HS-27A (cell line): ENCODE measurements at places on chromosomes 3 and 15.

DNA sequence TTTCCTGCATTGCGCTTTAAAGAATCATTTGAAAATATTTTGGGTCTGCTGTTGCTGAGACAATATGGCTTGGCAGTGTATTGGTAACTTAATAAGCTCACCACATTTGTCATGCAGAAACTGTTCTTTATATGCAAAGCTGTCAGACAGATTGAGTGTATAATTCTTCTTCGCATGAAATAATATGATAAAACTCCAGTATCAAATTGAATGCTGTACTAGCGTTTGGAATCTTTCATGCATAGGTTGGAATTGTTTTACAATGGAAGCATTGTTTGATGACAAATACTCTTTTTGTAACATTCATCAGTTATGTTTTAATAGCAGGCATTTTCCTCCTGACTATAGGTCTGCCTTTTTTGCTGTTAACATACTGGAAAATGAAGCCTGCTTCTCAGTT, 53.8 kb downstream of the RBMS3 start:
- no peak for DNase-seq

DNA sequence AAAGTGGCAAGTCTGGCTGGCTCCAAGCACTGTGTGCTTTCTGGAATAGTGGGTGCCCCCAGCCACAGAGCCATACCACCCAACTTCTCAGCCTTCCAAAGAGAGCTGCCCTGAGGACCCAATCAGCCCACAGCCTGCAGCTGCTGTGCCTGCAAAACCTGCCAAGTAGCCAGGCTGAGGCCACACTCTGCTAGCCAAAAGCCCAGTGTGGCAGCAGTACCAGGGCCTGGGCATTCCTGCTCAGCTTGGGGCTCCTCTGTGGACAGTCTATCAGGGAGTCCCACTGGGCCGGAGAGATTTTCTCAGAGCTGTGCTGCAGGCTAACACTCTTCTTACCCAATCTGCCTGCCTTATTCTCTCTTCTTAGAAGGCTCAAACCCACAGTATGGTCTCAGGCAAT, 136.5 kb downstream of the TPRA1 start:
- DNase-seq, result no peak

- no peak for DNase-seq
Measured at GRCh38 chr15:39625451-39625850, 44.6 kb downstream of the THBS1 start.

DNA sequence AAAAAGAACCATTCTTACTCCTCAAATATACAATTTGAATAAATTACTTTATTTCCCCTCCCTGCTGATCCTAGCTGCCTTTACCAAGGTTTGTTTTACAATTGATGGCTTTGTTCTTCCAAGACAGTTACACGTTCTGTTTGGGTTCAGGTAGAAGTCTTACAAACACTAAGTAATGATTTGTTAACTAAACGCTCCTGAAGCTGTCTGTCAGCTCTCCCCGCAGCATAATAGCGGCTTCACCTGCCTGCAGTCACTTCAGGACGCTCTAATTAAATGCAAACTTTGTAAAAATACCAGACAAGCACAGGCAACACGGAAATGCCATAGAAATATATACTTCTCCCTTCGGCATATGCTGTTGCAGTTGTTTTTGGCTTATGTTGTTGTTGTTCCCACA, 176.4 kb upstream of the MDFIC2 start:
- no peak for DNase-seq

- DNase-seq, result no peak
Measured at GRCh38 chr15:75033809-75034208, 10.4 kb downstream of the PPCDC start.

- DNase-seq, result no peak
Measured at GRCh38 chr3:128278761-128279600, 125.7 kb downstream of the EEFSEC start.

GRCh38 chr3:191997093-191997492, 536.1 kb downstream of the PYDC2 start:
- no peak for DNase-seq

GRCh38 chr3:58203541-58203940, 7.2 kb downstream of the DNASE1L3 start:
- DNase-seq, result no peak

DNA sequence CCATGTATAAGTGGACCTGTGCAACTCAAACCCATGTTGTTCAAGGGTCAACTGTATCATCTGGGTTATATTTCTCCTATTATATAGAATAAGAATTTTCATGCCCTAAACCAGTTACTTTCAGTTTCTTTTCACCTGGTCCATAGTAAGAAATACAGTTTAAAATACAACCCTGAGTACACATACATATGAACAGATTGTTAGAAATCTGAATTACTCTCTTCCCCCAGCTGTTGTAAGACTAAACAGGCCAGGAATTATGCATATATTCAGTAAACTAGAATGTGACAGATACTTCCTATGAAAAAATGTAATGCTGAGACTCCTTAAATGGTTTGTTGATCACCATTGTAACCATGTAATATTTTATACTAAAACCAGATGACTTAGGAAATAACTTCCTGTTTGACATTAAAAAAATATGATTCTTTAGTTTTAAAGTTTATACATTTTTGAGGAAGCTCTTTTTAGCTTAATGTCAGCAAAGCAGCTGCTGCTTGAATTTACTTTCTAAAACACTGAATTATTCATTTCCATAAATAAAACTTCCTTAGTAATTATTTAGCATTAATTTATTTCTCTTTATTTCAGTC, 52.5 kb upstream of the ZCWPW2 start:
- no peak for DNase-seq

GRCh38 chr3:2246873-2247648, 148.4 kb downstream of the CNTN4 start:
- no peak for DNase-seq

DNA sequence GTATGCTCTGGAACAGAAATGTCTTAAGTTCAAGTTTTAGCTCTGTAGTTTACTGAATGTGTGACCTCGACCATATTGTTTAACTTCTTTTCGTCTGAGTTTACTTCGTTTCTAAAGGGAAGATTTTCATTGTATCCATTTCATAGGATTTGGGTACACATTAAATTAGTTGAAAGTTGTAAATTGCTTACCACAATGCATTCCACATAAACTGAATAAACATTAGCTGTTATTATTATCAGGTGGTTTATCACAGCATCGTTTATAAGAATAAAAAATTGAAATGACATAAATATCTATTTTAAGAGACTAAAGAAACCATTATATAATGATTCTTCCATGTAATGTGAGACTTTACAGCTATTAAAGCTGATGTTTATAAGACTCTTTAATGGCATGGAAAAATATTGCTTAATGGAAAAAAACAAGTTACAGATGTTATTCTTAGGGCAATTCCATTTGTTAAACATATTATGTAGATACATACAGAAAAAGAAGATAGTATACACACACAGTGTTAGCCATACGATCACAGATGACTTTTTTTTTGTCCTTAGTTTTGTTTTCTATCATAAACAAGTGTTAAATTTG, 342.3 kb upstream of the SGO1 start:
- DNase-seq, result no peak

GRCh38 chr3:185770109-185770508, 54.7 kb downstream of the IGF2BP2 start:
- no peak for DNase-seq

DNA sequence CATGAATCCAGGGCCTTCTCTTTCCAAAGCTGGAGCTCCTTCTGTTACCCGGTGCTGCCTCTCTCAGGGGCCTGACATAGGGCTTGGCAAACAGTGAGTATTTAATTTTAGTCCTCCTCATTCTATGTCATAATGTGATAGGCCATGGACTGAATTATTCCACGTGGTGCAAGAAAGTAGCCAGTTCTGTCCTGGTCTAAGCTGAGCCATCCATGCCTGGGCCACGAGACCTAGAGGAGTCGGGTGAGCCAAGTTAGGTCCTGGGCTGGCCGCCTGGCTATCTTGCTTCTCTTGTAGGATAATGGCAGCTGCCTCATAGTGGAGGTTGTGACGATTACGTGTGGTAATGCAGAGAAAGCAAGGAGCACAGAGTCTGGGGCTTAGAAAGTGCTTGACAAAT, 170.6 kb downstream of the FAM43A start:
- DNase-seq, result no peak

GRCh38 chr15:74500401-74500800, 39.4 kb upstream of the UBL7 start:
- DNase-seq, result no peak

DNA sequence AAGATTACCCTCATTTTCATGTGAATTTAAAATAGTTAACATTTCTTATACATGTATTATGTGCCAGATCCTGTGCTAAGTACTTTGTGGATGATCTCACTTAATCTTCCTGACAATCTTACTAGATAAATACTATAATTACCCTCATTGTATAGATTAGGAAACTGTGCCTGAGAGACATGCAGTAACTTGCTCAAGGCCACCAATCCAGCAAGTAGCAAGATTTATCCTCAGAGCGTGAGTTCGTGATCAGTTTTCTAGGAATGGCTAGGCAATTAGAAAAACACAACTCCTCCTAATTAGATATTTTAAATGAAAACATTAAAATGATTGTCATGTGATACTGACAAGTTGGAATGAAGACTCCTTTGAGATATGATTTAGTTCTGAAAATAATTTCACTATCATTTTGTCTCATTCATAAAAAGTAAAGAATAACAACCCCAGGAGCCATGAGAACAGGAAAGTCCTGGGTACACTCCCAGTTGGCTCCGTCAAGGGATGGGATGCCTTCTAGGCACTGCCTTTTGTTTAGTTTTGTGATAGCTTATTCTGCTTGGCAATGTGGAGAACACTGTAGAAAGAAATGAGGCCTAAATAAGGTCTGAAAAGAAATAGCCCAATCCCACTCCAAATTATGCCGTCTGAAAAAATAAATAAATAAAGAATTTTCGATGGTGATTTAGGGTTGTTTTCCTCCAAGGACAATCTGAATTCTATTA, 61.3 kb downstream of the FBN1 start:
- no peak for DNase-seq

DNA sequence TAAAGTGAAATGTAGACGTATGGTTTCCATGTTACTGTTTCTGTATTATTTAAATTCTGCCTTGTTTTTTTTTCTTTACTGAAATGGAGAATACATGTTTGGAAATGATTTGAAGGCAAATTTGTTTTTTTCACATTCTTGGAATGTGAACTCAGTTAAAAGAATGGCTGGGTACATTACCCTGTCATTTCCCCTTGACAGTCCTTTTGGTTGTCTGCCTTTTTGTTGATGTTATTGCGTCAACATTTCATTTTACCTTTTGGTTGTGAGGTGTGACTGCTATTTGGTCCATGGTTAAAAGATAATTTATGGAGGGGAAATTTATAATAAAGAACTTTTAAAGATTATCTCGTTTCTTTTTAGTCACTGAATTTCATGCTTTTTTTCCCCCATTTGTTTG, 3.2 kb upstream of the GPR171 start:
- DNase-seq, result no peak

- no peak for DNase-seq
Measured at GRCh38 chr3:133442518-133442917, 42.7 kb downstream of the BFSP2 start.

DNA sequence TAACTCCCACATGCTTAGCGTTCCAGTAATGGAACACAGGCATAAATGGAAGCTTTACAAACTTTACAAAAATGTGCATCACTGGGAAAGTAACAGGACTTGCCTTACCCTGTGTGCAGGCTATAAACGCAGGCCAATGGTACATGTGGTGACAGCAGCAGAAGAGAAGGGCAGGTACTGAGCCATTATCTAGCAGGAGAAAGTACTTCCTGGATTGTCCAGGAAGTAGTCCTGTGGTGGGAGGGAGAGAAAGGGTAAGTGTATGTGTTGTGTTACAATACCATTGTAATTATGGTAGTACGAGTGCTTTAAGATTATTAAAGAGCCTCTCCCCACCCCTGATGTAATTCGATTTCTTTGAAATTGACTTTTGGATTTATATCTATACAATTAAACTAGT, 5.3 kb downstream of the ATP1B3 start:
- DNase-seq, result no peak

GRCh38 chr3:158845765-158846350, 44.0 kb downstream of the MFSD1 start:
- peak; percentile 7 for DNase-seq

DNA sequence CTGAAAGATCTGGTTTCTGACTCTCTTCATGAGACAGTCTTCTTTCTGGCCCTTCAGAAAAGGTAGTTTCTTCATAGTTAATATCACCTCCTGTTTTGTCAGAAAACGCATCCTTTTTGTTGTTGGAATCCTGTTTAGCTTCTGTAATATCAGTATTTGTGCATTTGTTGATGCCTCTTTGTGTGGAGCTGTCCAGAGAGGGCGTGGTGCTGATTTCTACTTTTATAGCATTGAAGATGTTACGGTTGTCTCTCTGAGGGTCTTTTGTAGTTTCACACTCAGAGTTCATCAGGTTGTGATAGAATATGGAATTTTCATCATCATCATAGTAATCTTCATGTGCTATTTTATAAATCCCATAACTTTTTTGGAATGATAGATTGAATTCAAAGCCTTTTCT, 8.9 kb downstream of the GPR149 start:
- no peak for DNase-seq

GRCh38 chr3:192899540-192899982, 18.1 kb downstream of the MB21D2 start:
- peak; percentile 76 for DNase-seq

GRCh38 chr15:71325481-71325880, 210.2 kb downstream of the THSD4 start:
- DNase-seq, result no peak

GRCh38 chr3:102374863-102375634, 59.8 kb upstream of the ZPLD1 start:
- DNase-seq, result no peak

DNA sequence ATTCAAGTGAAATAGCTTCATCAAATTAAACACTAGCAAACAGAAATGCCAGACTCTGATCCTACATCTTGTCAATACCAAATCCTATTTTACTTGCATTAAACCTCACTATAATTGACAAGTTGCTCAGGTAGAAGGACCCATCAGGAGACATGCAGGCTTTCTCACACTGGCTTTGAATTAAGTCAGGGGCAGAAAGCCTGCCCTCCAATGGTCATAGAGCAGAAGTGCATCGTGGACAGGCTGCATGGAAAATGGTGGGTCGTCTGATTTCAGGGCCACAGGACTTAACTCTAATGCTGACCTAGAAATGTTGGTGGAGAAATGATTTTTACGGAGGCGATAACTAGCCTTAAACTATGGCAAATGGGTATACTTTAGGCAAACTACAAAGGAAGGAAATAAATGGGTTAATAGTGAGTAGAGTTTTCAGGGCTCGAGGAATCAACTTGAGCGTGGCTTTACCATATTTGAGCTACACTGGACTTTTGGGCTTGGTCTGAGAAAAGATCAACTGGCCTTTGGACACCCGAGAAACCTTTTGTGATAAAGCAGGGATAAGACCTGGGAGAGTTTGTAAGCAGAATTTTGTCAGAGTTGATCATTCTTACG, 283.9 kb downstream of the GRM7 start:
- DNase-seq, result no peak

DNA sequence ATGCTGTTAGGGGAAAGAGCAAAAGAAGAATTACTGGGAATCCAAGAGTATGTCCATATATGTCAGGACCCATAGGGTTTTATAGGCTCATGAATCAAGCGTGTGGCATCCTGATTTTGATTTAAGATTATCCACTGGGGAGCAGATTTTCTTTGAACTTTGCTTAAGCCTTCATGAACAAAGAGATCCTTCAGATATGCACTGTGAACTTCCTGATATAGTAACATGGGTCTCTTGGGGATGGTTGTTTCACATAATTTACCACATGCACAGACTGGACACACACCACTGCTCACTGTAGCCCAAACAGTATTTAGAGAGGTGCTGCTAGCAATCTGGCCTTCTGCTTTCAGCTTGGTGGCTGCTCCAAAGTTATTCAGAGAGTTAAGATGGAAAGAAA, 200.9 kb upstream of the ZPLD1 start:
- no peak for DNase-seq

GRCh38 chr15:65824941-65825544, 33.0 kb upstream of the DENND4A start:
- DNase-seq, result no peak

GRCh38 chr15:80386151-80386550, 18.0 kb upstream of the ARNT2 start:
- DNase-seq, result no peak
